Activated T-cell treated with anti-CD3 and anti-CD28 coated beads, Interleukin-2, amount 50 U/mL, for 72 hours (primary cell): ENCODE measurements at places on chromosomes 1 and 21. TPM values are rescaled to one million over a fixed set of nuclear protein-coding genes. Genes with fewer than 3 reads are reported as not detected.

Gene SMPDL3B
- 1.5 TPM for total RNA-seq

Gene SLC45A1
- 0.48 TPM for total RNA-seq

Gene SLAMF9
- not detected for total RNA-seq

Gene TAL1
- total RNA-seq = 0.17 TPM

DNA sequence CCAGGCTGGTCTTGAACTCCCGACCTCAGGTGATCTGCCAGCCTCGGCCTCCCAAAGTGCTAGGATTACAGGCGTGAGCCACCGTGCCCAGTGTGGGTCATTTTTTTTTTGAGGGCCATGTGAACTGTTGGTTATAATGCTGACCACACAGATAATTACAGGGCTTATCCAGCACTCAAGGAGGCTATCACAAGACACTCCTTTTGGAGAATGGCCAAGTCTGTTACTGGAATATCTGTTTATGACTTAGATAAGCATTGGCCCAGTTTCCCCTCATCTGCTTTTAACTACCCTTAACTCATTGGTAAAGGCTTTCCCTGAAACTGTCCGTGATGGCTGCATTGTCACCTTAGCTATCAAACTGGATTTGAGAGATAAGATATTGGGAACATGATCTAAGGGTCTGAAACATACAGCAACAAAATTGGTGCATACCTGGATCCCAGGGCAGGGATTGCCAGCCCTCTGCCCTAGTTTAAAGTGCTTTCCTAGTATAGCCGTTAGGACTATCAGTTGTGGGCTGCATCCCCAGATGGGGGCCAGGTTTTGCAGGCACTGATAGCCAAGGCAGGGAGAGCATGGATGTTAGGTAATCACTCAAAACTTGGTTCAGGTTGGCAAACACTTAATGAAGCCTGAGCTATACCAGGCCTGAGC lies 15.6 kb downstream of the SZT2 start:
- DNase-seq = no peak

DNA sequence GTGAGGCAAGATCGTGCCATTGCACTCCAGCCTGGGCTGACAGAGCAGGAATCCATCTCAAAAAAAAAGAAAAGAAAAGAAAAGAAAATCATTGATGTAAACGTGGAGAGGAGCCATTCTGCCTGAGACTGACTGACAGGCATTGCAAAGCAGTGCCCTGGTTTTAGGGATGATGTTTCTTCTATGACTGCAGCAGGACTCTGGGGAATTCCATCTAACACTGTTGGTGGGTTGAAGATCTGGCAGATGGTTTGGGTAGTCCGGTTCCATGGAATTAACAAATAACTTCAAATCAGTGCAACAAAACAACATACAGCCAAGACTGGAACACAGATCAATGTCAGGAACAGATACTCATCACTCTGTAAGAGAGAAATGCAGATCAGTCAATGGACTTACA lies 17.8 kb upstream of the LAMC2 start:
- DNase-seq = no peak

DNA sequence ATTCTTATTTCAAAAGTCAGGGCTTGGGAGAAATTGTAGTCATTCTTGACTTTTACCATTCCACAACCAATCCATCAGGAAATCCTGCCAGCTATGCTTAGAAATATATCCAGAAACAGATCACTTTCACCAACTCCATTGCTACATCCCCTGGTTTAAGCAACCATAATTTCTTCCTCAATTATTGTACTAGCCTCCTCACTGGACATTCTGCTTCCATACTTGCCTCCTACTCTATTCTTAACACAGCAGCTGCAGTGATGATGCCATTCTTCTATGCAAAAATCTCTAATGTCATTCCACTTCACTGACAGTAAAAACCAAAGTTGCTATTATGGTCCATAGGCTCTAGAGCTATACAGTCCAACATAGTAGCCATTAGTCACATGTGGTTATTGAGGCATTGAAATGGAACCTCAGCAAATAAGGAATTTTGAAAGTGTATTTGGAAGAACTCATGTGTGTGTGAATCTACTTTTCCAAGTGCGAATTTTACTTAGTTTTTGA lies 110.7 kb upstream of the KIAA0040 start:
- DNase-seq = no peak

GRCh38 chr1:100942304-100943046 lies 46.6 kb downstream of the SLC30A7 start:
- DNase-seq = no peak

- DNase-seq = no peak
Measured at GRCh38 chr1:218324226-218324580, 20.9 kb upstream of the TGFB2 start.

DNA sequence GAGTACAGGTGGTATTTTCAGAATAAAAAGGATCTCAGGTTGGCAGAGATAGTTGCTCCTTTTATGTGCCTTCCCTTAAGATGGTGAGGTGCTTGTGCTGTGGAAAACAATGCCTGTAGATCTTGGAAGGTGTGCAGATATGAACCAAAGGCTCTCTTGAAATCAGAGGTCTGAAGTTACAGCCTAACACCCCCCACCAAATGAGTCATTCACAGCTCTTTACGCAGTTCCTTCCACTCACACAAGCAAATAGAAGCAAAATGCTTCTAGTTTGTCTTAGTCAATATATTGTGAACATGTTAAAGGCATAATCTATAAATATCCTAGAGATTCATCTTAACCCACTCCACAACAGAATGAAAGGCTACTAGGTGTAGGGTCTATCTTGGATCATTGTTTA lies 128.9 kb upstream of the NR5A2 start:
- no peak for DNase-seq

GRCh38 chr1:14866911-14867612 lies 268.6 kb downstream of the KAZN start:
- no peak for DNase-seq
